Endothelial cell of umbilical vein (primary cell): ENCODE measurements at places on chromosomes 3 and 15.

DNA sequence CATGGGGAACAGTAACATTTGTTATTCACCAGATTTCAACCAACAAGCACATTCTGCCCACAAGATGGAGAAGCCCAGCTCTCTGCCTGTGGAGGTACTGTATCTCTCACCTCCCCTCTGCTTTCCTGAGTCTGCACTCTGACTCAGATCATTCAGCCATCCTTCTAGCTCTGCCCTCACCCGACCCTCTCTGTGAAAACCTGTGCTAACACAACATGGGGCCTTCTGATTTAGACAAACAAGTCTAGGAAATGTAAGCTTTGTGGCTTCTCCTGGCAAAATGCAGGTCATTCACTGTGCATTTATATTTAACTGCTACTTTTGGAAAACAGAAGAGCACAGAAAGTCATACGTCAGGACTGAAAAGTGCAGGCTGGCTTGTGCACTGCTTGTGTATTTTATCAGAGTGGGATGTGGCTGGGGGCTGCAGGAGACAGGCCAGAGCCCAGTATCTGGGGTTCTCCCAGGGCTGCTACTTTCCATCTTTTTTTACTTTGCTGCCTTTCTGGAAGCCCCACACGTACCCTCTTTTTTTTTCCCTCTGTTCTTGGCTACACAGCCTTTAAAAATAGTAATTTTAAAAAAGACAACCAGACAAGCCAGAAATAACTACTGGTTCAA, 50.8 kb downstream of the SUSD5 start:
- peak; percentile 38 for DNase-seq

DNA sequence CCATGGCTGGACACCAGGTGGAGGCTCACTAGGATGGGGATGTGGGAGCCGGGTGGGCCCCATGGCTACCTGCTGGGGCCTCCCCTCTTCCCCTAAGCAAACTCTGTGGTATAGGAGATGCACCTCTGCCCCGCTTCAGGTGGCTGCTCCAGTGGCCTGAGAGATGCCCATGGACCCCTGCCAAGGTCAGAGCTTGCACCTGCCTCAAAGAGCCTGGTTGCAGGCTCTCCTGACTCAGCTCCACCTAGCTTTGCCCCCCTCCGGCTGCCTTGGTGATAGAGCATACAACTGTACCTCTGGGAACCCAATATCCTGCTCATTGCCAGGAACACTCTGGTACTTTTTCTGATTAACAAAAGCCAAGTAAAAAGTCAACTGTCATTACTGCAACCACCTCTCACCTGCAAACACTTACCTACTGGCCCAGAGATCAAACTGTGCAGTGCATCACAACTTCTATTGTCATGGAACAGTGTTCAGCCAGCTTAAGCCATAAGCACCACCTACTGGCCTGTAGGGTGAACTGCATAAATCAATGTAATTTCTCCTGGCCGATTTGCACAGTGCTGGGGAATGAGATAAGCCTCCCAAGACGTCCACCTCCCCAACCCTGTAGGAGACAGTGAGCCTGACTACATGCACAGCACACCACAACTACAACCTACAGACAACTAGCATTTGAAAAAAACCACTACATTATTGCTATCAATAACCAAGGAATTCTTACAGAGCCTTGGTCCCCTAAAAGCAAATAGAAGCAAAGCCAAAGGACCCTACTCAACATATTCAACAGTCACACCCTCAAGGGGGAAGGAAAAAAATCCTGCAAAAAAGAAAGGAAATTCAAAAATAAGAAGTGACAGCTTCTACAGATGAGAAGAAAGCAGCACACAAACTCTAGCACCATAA, 352.4 kb upstream of the ARHGEF26 start:
- DNase-seq, result peak; percentile 57

DNA sequence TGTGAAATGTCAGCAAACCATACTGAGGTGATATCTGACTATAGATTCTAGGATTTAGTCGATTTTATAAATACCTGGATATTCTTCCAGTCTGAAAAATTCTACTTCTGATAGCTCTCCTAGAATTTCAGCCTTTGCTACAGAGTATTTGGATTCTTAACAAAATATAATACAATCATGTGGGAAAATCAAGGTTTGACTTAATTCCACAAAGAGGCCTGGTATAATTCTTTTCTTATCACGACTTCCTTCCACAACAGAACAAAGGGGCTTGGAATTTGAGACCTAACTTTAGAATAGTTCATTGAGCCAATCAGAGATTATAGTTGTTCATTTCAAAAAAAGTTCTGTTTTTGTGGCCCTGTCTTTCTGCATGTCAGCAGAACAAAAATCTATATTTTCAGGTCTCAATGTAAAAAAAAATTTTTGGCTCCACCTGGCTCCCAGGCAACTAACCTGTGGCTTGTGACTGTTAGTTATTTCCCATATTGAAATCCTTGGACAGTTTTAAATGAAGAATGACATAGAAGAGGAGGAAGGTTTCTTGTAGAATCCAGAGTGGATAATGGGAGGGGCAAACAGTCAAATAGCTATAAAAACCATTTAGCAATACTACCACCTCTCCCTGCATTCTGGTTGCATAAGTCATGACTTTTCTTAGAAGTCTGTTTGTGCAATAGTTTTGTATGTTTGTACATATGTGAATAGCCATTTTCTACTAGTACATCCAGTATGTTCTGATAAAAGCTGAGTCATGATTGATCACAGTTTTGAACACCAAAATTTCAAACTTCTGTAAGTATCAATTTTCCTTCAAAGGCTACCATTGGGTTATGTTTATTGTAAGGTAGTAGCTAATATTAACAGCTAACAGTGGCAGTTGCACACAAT, 4.0 kb downstream of the TM4SF1 start:
- DNase-seq, result peak; percentile 67

GRCh38 chr15:82298520-82298919, 35.9 kb downstream of the SAXO2 start:
- DNase-seq, result no peak

GRCh38 chr3:191882289-191882688, 421.3 kb downstream of the PYDC2 start:
- no peak for DNase-seq

- no peak for DNase-seq
Measured at GRCh38 chr3:108394563-108394962, 98.2 kb downstream of the HHLA2 start.
